ENCODE measurements at places on chromosomes 12 and 14.
A peak's percentile ranks its signal among the peaks of the same experiment; 100 is the strongest.

DNA sequence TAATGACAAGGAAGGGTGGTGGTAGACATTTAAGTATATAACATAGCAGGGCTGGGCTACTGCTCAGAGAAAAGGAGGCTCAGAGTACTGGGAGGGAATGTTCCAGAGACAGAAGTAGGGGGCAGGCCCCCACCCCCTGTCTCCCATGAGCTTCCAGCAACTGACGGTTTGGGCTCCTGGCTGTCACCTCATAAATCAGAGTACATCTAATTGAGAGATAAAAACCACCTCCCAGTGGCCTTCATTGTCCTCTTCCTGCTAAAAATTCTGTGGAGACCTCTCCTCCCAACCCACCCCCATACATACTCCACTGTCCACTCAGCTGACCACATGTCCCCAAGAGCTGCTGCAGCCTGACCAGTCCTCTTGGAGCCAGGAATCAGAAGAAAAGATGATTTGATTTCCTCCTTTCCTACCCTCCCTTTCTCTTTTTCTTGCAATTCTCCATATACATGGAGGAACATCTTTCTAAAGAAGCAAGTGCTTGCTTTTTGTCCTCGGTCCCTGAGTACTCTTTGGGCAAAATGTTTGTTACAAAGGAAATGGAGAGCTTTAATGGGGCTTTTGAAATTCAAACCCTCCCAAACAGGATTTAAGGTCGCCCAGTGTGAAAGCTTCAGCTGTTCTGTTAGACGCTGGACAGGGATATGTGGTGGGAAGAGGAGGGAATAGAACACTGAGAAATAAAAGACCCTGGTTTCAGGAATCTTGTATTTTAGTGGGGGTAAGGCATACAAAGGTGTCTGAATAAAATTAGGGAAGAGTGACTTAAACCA is 16.4 kb upstream of the KCNA5 start:
- DNase-seq, result no peak

DNA sequence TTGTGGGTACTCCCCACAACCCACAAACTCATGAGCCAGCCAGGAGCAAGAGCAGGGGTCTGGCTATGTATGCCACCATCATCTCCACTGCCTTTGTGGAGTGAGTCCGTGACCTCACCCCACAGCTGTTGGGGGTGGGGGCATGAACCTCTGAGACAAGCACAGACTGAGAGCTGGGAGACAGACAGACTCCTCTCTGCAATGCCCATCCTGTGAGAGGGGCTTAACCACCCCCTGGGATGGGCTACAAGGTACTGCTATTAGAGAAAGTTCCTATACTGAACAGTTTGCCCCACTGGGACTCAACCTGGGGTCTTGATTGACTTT is 84.5 kb downstream of the PITPNM2 start:
- no peak for DNase-seq

GRCh38 chr12:42326541-42327226 is 717 bp downstream of the PPHLN1 start:
- no peak for DNase-seq

- no peak for DNase-seq
These were observed 50.6 kb downstream of the PPP2R5C start for GRCh38 chr14:101812071-101812470.

DNA sequence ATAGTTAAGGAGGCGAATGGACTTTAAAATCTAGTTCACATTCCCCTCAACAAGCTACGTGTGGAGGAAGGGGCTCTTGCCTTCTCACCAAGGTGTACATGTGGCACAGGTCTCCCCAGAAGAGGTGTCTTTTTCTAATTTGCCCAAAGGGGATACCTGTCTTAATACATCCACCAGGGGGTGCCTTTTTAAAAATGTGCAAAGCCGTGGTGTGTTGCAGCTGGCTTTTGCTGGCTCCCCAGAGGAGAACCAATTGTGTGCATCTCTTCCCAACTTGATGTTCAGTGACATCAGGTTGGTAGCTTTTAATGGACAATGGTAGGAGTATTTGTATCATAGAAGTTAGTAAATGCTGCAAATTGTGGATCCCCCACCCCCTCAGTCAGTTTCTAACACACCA is 33.8 kb downstream of the CREBL2 start:
- DNase-seq, result peak; percentile 57

GRCh38 chr12:104319918-104320626 is 16.5 kb downstream of the EID3 start:
- no peak for DNase-seq

DNA sequence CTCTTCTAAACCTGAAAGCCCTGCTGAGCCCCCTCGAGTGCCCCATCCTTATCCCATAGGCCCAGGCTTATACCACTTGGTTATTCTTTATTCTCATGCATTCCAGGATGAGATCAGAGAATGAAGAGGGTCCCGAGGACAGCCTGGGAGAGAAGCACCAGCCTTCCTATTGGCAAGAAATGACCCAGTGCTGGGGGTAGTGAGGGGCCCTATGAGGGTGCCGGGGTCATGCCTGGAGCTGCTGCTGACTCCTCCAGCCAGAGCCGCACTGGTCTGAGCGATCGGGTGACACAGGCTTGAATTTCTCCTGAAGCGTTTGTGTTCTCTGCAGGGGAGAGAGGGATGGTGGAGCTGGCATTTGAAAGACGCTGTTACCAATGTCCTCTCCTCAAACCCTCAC is 18.1 kb downstream of the MORN3 start:
- DNase-seq, result no peak

- DNase-seq, result no peak
These were observed 670.2 kb upstream of the LMO3 start for GRCh38 chr12:17276196-17276595.

DNA sequence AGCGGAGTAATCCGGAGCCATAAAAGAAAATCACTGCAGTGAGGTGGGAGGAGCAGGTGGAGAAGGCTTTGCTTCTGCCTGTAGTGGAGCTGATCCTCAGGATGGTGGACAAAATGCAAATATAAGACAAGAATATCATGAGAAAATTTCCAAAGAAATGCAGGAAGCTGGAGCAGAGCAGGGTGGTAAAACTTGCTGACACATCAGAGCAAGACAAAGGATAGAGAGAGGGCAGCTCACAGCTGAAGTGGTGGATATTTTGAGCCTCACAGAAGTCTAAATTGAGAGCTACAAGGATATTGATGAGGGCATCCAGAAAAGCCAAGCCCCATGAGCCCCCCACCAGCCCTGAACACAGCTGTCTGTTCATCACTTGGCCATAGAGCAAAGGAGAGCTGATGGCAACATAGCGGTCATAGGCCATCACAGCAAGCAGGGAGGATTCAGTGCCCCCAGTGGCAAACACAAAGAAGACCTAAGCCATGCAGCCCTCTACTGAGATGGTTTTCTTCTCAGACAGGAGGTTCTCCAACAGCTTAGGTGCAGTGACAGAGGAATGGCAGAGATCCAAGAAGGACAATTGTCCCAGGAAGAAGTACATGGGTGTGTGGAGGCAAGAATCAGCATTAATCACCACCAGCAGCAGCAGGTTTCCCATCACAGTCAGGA is 30.0 kb upstream of the ANP32D start:
- no peak for DNase-seq

Measured in activated CD4-positive, alpha-beta T cell treated with anti-CD3 and anti-CD28 coated beads, Interleukin-2, Interleukin-4, amounts not matched to agents 100 ng/mL and 50 ng/mL, durations not matched to agents 16 hours and 8 hours (primary cell).